ENCODE measurements at places on chromosomes 7 and 10. TPM values are rescaled to one million over a fixed set of nuclear protein-coding genes. Genes with fewer than 3 reads are reported as not detected.

DNA sequence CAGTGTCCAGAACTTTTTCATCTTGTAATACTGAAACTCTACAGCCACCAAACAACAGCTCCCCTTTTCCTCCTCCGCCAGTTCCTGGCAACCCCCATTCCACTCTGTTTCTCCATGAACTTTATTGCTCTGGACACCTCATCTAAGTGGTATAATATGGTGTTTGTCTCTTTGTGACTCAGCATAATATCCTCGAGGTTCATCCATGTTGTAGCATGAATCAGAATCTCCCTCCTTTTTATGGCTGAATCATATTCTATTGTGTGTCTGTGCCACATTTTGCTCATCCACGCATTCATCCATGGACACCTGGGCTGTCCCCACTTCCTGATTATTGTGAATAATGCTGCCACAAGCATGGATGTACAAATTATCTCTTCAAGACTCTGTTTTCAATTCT is 124.4 kb upstream of the FGFR2 start:
- H3K27ac ChIP-seq = no peak overlapping the region
- no peaks in the 10 kb centered on the region for H3K36me3 ChIP-seq
- no peaks in the 10 kb centered on the region for H3K4me1 ChIP-seq
- H3K4me3 ChIP-seq = no peak overlapping the region
- no peak for DNase-seq

DNA sequence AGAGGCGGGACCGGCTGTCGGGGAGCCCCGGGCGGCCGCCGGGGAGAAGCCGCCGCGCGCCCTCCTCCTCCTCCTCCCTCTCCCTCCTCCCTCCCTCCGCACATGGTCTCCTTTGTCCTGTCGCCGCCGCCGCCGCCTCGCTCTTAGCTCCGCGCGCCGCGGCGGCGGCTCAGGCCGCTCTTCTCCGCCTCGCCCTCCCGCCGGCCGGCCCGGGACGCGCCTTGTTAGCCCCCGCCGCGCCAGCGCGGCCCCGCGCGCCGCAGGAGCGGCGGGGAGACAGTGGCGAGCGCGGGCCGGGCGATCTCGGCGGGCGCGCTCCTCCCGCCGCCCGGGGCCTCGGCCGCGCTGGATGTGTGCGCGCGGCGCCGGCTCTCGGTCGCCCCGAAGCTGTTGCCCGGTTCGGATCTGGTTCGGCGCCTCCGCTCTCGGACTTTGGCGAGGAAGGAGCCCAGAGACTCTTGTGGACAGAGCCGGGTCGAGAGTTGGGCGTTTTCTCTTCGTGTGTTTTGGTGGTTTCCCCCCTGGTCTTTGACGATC is 437.4 kb upstream of the GALNT17 start:
- peak overlapping the region; percentile 56 for H3K27ac ChIP-seq
- peak overlapping the region; percentile 89 for H3K4me3 ChIP-seq
- peaks cover 18% of the 10 kb centered on the region for H3K4me1 ChIP-seq
- no peaks in the 10 kb centered on the region for H3K36me3 ChIP-seq
- peaks cover 53% of the 10 kb centered on the region for H3K27me3 ChIP-seq

LBX1 gene
- not detected for total RNA-seq

GRCh38 chr10:36725581-36726520 is 399.5 kb upstream of the ANKRD30A start:
- no peak overlapping the region for H3K4me3 ChIP-seq
- no peak for DNase-seq
- no peaks in the 10 kb centered on the region for H3K36me3 ChIP-seq
- H3K27ac ChIP-seq = no peak overlapping the region
- no peaks in the 10 kb centered on the region for H3K4me1 ChIP-seq

- DNase-seq = no peak
- no peaks in the 10 kb centered on the region for H3K27me3 ChIP-seq
- H3K36me3 ChIP-seq = peaks cover 18% of the 10 kb centered on the region
- no peak overlapping the region for H3K4me3 ChIP-seq
- H3K27ac ChIP-seq = no peak overlapping the region
- no peaks in the 10 kb centered on the region for H3K4me1 ChIP-seq
These were observed 259.1 kb upstream of the KLF6 start for GRCh38 chr10:4043897-4044665.

- no peak overlapping the region for H3K27ac ChIP-seq
- peaks cover 6% of the 10 kb centered on the region for H3K36me3 ChIP-seq
- H3K4me1 ChIP-seq = peaks cover 22% of the 10 kb centered on the region
- no peak overlapping the region for H3K4me3 ChIP-seq
- DNase-seq = no peak
These were observed 98.0 kb upstream of the PIK3CG start for GRCh38 chr7:106767078-106767477.

ORC5 gene
- 24.9 TPM for total RNA-seq

DNA sequence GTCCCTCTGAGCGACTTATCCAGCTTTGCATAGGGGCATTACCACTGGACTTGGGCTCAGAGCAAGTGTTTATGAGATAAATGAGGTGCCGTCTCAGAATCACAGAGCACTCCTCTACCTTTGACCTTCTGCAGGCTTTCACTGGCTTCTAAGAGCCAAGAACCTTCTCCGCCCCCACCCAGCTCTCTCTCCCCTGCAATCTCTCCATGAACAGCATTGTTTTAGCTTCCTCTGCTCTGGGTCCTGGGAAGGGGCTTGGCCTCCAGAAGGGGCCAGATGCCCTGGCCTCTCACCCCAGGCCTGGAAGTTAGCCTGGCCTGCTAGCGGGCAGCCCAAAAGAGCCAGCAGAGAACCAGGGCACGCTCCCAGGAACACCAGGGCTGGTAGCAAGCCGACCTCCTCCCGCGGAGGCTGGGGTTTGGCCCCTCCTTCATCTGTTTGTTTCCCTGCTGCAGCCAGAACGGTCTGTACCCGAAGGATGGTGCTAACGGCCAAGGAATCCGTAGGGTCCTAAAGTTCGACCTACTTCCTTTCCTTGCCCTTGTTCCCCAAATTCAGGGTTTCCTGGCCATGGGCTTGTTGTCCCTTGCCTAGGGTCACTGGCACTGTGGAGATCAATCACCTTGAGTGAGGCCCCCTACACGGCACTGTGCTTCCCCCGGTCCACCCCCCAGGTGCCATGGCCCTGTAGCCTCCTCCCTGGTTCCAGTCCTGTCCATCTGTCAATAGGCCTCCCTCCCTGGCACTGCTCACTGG is 18.7 kb upstream of the DDIT4 start:
- peak overlapping the region; percentile 62 for H3K4me3 ChIP-seq
- H3K36me3 ChIP-seq = no peaks in the 10 kb centered on the region
- peak; percentile 64 for DNase-seq
- peak overlapping the region; percentile 91 for H3K27ac ChIP-seq
- H3K27me3 ChIP-seq = no peaks in the 10 kb centered on the region
- H3K4me1 ChIP-seq = peaks cover 62% of the 10 kb centered on the region

- H3K27ac ChIP-seq = no peak overlapping the region
- peaks cover 13% of the 10 kb centered on the region for H3K4me1 ChIP-seq
- H3K36me3 ChIP-seq = no peaks in the 10 kb centered on the region
- H3K27me3 ChIP-seq = peaks cover 35% of the 10 kb centered on the region
- no peak overlapping the region for H3K4me3 ChIP-seq
- DNase-seq = peak; percentile 64
These were observed 11.9 kb upstream of the OPALIN start for GRCh38 chr10:96370584-96371157.

ZNF239 gene
- not detected for total RNA-seq

DNA sequence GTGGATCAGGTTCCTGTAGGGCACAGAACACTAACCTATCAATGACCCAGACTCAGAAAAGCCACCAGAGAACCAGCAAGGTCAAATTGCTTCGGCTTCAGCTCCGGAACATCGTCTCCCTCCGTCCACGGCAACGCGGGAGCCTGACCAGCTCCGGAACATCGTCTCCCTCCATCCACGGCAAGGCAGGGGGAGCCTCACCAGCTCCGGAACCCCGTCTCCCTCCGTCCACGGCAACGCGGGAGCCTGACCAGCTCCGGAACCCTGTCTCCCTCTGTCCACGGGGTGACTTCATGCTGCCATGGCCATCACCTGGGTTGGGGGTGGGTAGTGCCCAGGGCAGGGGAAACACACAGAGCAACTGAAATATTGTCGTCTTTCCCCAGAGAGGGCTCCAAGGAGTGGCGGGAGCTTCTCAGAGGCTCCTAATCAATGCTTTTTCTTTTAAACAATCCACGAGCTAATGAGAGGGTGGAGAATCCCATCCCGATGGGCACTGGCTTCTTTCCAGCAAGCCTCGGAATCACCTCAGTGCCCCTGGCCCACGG is 403.5 kb downstream of the DNAJB6 start:
- H3K36me3 ChIP-seq = no peaks in the 10 kb centered on the region
- no peak overlapping the region for H3K4me3 ChIP-seq
- no peak for DNase-seq
- H3K27me3 ChIP-seq = peaks cover 13% of the 10 kb centered on the region
- H3K27ac ChIP-seq = no peak overlapping the region

DNA sequence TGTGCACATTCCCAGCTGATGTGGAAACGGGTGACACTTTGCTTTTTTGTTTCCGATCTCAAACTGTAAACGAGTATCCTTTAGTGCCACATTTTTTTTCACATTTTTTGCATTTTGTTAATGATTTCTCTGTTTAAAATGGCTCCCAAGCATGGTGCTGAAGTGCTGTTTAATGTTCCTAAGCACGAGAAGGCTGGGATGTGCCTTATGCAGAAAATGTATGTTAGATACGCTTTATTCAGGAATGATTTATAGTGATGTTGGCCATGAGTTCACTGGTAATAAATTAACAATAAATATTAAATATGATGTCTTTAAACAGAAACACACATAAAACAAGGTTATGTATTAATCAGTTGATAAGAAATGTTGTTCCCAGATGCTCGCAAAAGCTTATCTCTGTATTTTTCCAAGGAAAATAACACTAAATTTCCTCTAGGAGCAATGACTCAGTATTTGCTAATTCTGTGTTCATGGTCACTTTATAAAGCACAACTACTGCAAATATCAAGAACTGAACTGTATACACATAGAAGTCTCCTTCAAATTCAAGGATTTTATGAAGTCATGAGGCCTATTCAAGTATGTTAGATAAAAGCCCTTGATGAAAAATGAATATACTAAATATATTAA is 305.9 kb upstream of the SMIM30 start:
- no peak overlapping the region for H3K4me3 ChIP-seq
- no peak overlapping the region for H3K27ac ChIP-seq
- no peaks in the 10 kb centered on the region for H3K27me3 ChIP-seq
- H3K4me1 ChIP-seq = peaks cover 3% of the 10 kb centered on the region
- H3K36me3 ChIP-seq = no peaks in the 10 kb centered on the region
- DNase-seq = no peak

- no peak for DNase-seq
- H3K36me3 ChIP-seq = no peaks in the 10 kb centered on the region
These were observed 239.0 kb upstream of the IMMP2L start for GRCh38 chr7:111801277-111801676.

DNA sequence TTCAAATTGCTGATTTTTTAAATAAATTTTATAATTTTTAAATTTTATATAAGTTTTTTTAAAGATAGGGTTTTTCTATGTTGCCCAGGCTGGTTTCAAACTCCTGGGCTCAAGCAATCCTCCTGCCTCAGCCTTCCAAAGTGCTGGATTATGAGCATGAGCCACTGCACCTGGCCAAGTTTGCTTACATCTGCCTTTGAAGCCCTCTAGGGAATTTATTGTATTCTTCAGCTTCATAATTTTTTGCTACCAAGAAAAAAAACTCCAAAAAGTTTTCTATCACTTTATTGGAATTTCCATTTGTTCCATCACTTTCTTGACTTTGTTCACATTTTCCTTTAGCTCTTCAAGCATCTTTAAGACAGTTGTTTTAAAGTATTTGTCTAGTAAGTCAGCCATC is 3.8 kb upstream of the POLD2 start:
- H3K27ac ChIP-seq = no peak overlapping the region
- peaks cover 20% of the 10 kb centered on the region for H3K27me3 ChIP-seq
- no peaks in the 10 kb centered on the region for H3K36me3 ChIP-seq

DNA sequence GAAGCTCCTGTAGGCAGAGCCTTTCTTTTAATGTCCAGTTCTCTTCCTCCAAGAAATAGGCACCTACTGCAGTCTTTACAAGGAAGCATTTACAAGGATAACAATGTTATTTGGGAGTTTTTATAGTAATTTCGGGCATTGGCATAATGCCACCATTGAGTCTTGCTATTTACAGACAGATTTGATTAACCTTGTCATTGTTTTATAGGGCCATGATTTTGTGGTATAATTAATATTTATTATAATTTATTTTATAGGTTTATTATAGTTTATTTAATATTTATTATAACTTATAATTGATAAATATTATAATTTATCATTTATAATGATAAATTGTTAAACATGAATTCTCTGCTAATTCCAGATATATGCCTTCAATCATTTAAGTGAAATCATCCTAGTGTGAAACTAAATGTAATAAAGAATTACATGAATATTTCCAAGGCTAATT is 573 bp upstream of the POT1 start:
- DNase-seq = no peak
- peak overlapping the region; percentile 94 for H3K27ac ChIP-seq
- H3K27me3 ChIP-seq = no peaks in the 10 kb centered on the region
- peak overlapping the region; percentile 95 for H3K4me3 ChIP-seq
- H3K36me3 ChIP-seq = peaks cover 24% of the 10 kb centered on the region

DNA sequence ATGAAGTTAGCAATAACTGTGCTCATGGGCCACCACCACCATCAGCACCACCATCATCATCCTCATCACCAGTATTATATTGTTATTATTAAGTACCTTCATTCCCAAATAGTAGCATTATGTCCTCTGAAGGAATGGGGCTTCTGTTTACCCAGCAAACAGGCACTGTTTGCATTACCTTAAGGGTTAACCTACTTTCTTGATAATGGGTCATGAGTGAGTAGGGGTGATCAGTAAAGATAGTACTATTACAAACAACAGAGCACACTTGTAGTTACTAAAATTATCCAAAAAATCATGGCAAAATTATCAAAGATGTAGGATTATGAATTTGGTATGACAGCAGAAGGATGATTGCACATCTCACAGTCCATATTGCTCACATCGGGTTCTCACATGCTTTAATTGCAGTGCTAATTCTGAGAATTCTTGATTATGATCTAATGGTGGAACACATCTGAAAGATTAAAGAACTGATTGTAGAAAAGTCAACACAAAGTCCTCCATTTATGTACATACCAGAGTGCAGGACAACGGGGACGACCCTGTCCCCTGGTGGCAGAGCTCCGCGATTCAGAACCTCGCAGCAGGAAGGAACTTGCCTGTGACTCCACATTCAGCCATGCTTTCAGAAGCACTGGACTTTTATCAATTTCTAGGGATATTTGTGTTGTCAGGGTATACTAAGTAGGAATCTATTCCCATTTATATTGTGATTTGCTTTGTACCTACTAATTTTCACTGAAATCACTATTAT is 31.0 kb downstream of the PDE1C start:
- peaks cover 3% of the 10 kb centered on the region for H3K27me3 ChIP-seq
- no peak for DNase-seq
- peaks cover 17% of the 10 kb centered on the region for H3K4me1 ChIP-seq
- H3K27ac ChIP-seq = no peak overlapping the region

ACSL5 gene
- 58.1 TPM for total RNA-seq

GRCh38 chr7:115363916-115364315 is 442.0 kb downstream of the MDFIC start:
- H3K4me3 ChIP-seq = no peak overlapping the region
- H3K27me3 ChIP-seq = no peaks in the 10 kb centered on the region
- DNase-seq = no peak
- peaks cover 1% of the 10 kb centered on the region for H3K4me1 ChIP-seq
- H3K27ac ChIP-seq = no peak overlapping the region

IRF5 gene
- total RNA-seq = 17.7 TPM

IGFBP3 gene
- total RNA-seq = 17.8 TPM

- no peak overlapping the region for H3K4me3 ChIP-seq
- H3K27ac ChIP-seq = peak overlapping the region; percentile 3
- peak; percentile 31 for DNase-seq
- H3K27me3 ChIP-seq = no peaks in the 10 kb centered on the region
These were observed 25.2 kb upstream of the NCAPG2 start for GRCh38 chr7:158729646-158730382.

Data from activated CD8-positive, alpha-beta memory T cell treated with anti-CD3 and anti-CD28 coated beads, Interleukin-2, amount 10 ng/mL, durations not matched to agents 7 days and 5 days (primary cell).